ENCODE measurements at places on chromosomes 11 and 22.

GRCh38 chr11:44977493-44977984 lies 26.9 kb upstream of the TP53I11 start:
- peak; percentile 15 for DNase-seq

DNA sequence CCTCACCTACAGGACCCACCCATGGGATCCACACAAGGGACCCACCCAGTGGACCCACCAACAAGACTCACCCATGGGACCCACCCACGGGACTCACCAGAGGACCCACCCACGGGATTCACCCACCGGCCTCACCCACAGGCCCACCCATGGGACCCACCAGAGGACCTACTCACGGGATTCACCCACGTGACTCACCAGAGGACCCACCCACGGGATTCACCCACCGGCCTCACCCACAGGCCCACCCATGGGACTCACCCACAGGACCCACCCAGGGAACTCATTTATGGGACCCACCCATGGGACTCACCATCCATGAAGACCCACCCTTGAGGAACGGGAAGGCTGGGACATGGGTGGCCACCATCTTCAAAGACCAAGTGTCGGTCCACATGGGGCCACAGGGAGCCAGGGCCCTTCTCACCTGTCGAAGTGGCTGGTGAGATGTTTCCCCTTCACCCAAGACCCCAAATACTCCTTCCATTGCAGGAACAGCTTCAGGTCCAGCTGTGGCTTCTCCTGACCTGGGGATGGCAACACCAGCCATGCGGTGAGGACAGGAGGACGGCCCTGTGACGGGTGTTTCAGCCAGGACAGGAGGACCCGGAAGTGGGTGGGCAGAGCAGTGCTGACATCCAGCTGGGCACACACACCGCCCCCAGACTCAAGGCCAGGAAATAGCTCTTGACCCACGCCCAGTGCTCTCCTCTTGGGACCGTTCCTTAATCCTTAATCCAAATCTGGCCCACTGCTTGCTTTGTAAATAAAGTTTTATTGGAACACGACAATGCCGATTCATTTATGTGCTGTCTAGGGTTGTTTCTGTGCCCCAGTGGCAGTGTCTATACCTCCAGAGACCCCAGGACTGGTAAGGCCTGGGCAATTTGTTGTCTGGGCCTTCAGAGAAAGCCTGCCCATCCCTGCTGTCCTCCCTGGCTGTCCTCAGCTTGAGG lies 1005.1 kb downstream of the BRD1 start:
- DNase-seq: no peak

GRCh38 chr22:41966607-41967240 lies 2.5 kb upstream of the SEPTIN3 start:
- DNase-seq: peak; percentile 78

- DNase-seq: no peak
These were observed 210.7 kb downstream of the METTL15 start for GRCh38 chr11:28318871-28319270.

DNA sequence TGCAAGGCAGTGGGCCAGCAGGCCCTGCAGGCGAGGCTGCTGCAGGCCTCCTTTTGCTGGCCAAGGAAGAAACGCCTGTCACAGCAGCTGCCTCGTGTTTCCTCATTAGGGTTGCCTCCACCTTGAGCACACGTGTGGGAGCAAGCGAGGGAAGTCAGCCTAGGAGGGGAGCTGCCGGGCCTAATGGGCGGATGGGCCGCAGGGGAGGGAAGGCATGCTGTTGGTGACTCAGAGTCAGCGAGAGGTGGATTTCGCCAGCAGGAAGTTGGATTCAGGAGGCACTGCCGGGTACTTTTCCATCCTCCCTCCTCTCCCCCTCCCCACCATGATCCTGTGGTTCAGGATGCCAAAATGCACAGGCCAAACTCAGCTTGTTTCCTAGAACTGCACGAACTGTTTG lies 498.7 kb downstream of the METTL15 start:
- no peak for DNase-seq

DNA sequence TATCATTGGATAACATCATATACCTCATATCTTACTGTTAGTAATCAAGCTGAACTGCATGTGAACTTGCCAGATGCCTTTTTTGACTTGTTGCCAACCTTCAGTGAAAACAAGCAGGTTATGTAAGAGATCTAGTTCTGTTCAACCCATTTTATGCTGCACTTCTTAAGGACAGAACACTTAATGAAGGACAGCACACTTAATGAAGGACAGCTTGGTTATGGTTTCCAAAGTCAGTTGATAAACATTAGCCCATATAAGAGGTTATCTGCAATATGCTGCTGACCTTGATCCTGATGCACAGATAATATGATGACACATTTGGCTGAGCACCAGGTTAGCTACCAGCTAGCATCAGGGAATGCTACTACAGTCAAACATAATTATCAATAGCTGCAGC lies 358.7 kb upstream of the PDGFD start:
- DNase-seq: no peak

DNA sequence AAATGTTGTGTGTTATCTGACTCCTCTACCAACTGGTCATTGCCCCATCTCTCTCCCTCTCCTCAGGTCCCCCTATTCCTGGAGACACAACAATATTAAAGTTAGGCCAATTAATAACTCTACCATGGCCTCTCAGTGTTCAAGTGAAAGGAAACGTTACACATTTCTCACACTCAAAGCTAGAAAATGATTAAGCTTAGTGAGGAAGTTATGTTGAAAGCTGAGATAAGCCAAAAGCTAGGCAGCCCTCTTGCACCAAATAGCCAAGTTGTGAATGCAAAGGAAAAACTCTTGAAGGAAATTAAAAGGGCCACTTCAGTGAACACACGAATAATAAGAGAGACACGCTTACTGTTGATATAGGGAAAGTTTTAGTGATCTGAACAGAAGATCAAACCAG lies 6.9 kb downstream of the DLG2 start:
- DNase-seq: no peak

DNA sequence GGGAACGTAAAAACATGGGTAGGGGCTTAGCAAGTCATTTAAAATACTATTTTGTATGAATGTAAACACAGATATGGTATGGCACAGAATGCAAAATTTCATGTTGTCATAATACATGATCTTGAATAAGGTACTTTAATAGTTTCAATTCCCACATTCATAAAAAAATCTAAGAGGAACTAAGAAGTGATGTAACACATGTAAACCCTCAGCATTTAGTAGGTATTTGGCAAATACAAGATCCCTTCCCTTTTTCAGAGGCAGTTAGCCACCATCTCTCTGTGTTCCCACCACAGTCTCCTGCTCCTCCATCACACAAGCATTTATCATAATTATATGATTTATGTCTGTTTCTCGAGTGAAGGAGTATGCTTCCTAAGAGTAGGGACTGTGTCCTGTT lies 251.8 kb downstream of the TENM4 start:
- DNase-seq: no peak

- DNase-seq: no peak
These were observed 115.8 kb downstream of the CSNK2A3 start for GRCh38 chr11:11237070-11237832.

- DNase-seq: no peak
These were observed 19.9 kb downstream of the KIAA1671 start for GRCh38 chr22:24972369-24972768.

DNA sequence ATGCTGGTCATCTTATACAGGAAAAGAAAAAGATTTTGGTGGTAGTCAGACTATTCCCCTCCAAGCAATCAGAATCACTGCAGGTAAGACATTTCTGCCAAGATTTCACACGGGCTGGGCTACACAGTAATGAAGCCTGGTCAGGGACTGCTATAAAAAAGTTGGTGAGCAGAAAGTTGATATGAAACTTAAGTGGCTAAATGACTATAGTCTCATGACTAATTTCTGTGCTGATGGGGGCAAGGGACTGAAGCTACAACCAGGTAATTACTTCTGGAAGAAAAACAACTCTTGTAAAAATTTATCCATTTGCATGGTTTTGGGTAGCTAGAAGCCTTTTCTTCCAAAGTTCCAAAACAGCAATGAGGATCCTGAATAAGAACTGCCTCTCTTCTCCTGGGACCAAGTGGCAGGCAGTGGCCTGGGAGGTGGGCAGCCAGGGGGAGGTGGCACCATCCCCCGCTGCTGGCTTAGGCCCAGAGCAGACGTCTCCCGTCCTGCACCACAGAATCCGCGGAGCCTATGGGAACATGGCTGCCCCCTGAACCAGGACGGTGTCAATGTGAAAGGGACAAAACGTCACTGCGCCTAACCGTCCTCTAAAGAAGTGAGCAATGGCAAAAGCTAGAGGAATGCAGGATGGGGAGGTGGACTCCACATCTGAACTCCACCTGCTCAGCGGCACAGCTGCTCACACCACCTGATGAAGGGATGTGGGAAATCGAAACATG lies 122.6 kb upstream of the LMO1 start:
- no peak for DNase-seq

DNA sequence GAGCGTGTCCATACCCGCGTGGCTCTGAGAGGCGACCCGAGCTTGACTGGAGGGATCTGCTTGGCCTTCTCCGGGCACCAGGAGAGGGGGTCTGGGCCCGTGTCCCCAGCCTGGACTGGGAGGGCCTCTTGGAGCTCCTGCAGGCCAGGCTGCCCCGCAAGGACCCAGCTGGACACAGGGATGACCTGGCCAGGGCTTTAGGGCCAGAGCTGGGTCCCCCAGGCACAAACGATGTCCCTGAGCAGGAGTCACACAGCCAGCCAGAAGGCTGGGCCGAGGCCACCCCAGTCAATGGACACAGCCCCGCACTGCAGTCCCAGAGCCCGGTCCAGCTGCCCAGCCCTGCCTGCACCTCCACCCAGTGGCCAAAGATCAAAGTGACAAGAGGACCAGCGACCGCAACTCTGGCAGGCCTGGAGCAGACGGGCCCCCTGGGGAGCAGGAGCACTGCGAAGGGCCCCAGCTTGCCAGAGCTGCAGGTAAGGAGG lies 38.2 kb downstream of the TRIOBP start:
- DNase-seq: no peak

DNA sequence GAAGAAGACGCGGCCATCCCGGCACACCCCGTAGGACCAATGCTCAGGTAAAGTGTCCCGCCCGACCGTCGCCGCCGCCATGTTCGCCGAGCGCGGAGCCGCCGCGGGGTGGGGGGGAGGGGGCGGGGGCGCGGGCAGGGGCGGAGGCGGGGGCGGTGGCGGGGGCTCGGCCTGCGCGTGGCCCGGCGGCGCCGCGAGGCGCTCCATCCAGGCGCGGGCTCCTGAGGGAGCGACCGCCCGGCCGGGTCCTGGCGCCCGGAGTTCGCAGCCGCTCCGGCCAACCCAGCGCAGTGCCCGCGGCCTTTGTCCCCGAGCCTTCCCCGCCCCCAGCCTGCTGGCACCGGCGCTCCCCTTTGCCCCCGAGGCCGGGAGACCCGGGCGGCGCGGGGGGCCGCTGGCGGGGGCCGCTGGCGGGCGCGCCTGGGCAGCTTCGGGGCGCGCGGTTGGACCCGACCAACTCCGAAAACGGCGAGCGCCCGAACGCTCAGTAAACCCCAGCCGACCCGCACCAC lies at the start of gene PLEKHA7:
Gene PLEKHA7 (minus strand): TSS at position 94 of the 512 bp plus-strand sequence. CDS start 13 bp downstream, at position 81.
- no peak for DNase-seq

GRCh38 chr11:120168960-120169681 lies 31.2 kb upstream of the TRIM29 start:
- peak; percentile 71 for DNase-seq

DNA sequence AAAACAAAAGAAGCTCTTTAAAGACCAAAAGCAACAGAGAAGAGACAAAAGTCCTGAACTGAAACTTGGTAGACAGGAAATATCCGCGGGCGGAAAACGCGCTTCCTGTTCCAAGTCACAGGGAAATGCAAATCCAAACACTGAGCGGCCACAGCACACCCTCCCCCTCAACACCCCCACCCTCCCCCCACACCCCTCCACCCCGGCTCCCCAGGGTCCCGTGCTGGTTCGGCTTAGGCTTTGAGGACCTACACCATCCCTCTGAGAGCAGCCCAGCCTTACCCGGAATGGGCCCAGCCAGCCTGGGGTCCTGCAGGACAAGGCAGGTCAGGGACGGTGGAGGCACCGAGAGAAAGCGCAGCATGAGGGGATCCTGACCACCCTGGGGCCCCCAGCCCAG lies 160.4 kb downstream of the BRD1 start:
- DNase-seq: no peak

DNA sequence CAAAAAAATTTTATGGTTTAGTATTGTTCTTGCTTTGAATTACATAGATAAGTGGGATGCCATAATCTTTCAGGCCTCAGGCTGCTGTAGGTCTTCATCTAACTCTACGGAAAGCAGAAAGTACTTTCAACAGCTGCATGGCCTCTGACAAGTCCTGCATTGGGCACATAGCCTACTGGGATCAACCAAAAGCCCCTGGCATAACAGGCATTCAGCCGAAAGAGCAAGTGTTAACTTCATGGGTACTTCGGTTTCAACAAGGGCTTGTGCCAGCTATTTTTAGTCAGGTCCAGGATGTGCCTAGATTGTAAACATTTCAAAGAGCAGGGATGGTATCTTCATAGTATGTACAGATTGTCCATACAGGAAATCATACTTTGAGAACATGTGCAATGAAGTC lies 3.1 kb downstream of the SLN start:
- no peak for DNase-seq

DNA sequence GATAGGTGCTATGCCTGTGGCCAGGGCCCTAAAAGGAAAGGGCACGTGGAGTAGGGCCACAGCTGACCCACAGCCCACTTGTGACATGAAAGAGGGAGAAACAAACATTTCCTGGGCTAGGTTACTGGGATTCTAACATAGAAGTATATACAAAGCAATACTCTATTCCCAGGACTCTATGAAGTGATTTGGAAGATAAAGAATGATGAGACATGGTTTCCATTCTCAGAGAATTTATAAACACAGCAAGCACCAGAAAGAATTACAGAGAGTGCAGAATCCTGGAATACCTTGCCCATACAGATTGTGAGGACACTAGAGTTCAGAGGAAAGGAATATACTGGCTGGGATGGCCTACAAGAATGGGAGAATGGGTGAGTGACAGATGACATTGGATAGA lies 86.4 kb downstream of the KIRREL3 start:
- no peak for DNase-seq

GRCh38 chr22:49767355-49768062 lies 60.2 kb downstream of the BRD1 start:
- DNase-seq: peak; percentile 79

- DNase-seq: peak; percentile 62
These were observed 2.8 kb upstream of the CDKN1C start for GRCh38 chr11:2888266-2888968.

DNA sequence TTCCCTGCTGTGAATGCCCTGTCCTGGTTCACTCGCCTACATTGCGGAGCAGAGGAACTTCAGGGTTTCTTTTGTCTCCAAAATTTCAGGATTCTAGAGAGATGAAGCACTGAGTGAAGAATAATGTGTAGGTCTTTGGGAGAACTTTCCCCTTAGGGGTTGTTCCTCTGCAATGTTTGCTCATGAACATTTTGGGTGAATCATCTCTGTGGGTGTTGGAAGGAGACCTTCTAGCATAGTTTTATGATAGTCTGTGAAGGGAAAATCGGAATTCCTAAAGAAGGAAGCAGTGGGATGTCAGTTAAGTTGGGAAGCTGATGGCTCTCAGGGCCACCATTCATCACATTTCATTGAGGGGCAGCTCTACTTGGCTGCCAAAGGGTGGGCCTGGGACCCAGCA lies 64.8 kb downstream of the MIAT start:
- no peak for DNase-seq
